ENCODE measurements at places on chromosomes 5 and 9.

DNA sequence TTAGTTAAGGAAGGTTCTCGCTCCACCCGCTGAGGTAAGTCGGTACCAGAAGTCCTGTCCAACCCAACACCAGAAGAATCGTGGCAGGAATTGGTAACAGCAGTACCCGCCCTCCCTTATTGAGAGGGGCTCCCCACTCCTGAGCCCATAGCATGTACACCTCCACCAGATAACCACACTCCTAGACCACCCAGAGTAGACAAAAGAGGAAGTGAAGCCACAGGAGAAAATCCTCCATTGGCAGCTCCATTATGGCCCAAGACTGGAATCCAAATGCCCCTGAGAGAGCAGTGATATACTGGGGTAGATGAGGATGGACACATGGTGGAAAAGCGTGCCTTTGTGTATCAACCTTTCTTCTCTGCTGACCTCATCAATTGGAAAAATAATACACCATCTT, 106.1 kb upstream of the EPB41L4A start:
- DNase-seq = no peak

DNA sequence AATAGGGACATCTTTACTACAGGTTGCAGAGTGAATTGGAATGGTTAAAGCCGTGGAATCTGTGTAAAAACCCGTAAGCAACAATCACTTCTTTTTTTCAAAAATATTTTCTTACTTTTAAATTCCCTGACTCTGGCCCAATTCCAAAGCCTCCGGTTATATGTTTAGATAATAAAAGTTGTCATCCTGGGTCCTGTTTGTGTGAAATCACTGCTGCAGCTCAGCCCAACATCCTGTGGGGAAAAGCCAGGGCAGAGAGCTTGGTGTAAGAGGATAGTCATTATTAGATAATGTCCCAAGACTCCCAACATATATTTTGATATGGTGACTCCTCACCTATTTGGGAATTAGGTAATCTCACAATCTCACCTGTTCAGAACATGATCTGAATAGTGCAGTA, 586.0 kb upstream of the BRINP1 start:
- no peak for DNase-seq

DNA sequence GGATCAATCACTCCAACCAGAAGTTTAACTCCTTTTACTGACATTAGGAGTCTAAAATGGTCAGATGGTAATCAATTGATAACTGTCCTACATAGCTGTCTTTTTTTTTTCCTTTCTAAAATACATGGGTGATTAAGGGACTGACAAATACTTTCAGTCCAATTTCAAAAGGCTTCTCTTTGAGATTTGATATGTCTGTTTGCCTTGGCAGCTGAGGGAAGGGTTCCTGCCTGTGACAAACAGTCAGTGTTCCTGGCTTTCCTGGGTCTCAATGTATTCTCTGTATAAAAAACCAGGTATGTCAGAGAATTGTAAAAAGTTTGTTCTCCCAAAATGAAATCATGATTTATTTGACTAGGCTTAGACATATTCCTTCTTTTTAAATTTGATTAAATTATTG, 84.5 kb downstream of the MEGF10 start:
- DNase-seq = no peak

DNA sequence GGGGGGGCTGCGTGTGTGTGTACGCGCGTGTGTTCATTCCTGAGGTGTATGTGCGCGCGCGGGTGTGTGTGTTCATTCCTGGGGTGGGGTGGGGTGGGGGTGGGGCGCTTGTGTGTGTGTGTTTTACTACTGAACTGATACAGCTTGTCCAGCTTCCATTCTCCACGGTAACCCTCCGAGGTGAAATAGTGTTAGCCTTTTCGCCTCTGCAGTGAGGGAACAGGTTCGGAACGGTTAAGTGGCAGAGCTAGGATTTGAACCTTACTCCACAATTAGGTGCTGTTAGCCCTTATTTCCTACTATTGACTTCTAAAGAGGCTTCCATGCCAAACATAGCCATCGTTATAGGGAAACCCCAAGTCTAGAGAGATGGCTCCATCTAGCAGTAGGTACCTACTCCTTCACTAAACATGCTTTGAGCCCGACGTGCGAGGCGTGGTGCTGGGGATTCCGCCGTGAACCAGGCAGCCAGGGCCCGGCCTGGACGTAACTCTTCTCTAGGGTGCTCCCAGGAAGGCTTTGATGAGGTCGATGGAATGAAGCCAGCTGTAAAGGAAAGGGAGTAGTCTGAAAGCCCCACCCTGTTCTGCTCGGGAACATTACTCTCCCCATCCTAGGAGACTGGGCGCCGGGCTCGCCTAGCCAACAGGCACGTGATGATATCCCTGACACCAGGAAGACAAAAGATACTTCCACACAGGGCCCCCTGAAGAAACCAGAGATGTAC, 782 bp upstream of the SKP1 start:
- DNase-seq = no peak

GRCh38 chr9:32596936-32597335, 24.0 kb upstream of the NDUFB6 start:
- DNase-seq = no peak

DNA sequence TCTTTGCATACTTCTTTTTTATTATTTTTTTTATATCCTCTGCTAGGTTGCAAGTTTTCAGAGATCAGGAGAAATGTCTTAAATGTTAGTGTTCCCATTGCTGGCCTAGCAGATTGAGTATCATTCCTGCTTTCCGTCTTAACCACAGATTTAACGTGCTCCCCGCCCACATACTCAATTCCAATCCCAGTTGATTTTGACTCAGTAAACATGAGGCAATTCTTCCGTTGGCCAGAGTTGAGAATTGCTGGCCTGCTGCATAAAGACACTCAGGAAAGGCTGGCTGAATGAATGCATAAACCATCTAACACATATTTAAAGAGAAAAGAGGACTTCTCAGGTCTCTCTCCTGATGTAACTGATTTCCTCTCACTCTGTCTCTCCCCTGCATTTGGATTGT, 46.8 kb upstream of the PLPP6 start:
- DNase-seq = no peak

DNA sequence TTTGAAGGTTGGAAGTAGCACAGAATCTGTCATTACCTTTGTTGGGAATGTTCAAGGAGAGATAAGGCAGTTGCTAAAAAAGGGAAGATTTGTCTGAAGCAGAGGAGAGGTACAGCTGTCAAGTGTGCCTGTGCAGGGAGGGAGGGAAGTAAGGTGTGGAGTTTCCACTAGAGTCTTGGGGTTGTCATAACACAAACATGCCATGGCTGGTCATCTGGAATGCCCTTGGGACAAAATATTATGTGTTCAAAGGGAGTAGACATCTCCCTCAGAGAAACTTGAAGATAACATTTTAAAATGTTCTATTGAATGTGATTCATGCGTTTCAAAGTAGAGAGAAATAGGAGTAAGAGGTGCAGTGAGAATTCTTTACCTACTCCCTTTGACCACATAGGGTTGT, 95.0 kb downstream of the MUSK start:
- DNase-seq = no peak

DNA sequence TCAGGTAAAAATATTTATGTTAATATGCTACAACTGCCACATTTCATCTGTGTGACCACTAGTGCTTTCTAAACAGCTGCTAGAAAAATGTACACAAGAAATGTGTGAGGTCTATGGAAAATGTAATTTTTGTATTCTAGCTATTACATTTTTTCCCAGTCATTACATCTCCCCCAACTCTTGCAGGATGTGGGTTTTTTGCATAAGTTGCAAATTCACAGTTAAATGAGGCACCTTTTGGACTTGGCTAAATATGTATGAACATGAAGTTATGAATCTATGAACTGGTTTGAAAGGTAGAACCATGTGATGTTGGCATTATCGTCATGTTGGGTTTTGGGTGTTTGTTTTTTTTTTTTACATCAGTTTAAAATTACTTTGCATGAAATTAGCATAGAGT, 590.4 kb upstream of the WWC1 start:
- no peak for DNase-seq

DNA sequence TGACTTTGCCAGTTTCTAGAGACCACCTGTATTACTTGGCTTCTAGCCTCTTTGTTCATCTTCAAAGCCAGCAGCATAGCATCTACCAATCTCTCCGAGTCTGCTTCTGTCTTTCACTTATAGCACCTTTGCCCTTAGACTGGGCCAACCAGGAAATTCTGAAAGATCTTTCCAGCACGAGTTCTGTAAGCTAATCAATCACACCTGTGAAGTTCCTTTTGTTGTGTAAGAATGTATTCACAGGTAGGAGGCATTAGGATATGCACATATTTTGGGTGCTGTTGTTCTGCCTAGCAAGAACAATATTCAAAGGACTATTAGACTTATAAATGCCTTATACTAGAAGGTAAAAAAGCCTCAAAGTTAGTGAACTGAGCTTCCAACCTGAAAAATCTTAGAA, 232.1 kb downstream of the CDH12 start:
- no peak for DNase-seq

DNA sequence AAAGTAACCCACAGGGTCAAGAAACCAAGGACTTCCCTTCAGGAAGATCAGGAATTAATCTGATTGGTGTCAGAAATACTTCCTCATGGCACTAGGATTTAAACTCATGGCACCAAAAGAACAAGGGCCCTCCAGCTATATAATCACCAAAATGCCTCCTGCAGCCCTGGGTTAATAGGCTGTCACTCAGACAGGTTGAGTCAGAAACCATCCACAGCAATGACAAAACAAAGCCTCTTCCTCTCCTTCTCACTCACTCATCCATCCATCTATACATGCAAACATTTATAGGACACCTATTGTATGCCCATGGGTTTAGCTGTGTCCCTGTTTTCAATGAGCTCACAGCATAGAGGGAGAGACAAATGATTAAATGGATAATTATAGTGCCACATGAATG, 62.5 kb upstream of the SPOCK1 start:
- no peak for DNase-seq

DNA sequence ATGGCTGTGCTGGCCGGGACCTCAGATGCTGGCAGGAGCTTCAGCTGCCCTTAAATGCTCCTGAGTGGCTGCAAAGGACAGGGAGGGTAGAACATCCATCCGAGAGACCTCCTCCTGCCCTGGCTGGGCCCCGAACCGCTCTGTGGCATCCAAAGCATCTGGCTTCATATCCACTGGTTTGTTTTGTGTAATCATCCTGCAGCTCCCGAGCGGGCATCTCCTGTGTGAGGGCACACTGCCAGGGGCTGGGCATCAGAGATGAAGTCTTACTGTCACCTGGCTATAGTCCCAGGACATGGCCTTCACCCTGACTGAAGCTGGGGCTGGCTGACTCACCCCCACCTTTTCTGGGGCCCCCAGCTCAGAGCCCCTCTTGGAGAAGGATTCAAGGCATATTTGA, 18.5 kb upstream of the NTNG2 start:
- no peak for DNase-seq

GRCh38 chr9:77647267-77648233, 572 bp downstream of the GNA14 start:
- DNase-seq = no peak

DNA sequence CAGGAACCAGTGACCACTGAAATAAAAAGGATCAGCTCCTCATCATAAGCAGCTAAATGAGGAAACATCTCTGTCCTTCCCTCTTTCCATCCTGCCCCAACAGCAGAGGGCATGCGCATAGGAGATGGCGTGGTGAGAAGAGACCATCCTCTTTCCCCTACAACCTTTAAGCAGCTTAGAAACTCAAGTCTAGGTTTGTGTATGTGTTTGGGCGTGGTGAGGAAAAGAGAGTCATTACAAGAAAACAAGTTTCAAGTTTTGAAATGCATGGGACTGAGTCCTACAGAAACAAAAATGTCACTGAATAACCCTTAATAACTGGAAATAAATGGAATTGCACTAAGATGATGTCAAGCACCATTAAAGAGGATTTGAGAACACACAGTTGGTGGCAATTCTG, 96.4 kb upstream of the IL12B start:
- no peak for DNase-seq

Measured in stimulated activated CD4-positive, alpha-beta T cell treated with anti-CD3 and anti-CD28 coated beads, Interleukin-1b, Interleukin-23, amount 100 ng/mL, for 1 hour (primary cell).